Cardiac fibroblast (primary cell): ENCODE measurements at places on chromosomes 13 and 19.

DNA sequence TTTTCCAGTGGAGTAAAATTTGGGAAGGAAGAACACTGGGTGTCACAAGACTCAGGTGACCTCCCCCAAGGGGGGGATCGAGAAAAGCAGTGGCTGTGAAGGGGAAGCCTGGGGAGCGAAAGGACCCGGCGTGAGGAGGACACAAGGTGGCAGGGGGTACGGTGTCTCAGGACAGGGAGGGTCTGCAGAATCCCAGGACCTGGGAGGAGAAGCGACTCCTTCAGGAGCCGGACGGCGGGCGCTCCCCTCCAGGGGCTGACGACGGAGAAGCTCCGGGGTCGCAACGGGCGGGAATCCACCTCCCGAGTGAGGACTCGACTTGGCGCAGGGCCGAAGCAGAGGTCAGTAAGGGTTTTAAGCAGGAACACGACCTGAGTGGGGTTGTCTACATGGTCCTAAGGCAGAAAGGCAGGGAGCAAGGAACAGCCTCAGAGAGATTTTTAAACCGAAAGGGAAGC, 529 bp downstream of the ZNF836 start:
- no peak for DNase-seq

DNA sequence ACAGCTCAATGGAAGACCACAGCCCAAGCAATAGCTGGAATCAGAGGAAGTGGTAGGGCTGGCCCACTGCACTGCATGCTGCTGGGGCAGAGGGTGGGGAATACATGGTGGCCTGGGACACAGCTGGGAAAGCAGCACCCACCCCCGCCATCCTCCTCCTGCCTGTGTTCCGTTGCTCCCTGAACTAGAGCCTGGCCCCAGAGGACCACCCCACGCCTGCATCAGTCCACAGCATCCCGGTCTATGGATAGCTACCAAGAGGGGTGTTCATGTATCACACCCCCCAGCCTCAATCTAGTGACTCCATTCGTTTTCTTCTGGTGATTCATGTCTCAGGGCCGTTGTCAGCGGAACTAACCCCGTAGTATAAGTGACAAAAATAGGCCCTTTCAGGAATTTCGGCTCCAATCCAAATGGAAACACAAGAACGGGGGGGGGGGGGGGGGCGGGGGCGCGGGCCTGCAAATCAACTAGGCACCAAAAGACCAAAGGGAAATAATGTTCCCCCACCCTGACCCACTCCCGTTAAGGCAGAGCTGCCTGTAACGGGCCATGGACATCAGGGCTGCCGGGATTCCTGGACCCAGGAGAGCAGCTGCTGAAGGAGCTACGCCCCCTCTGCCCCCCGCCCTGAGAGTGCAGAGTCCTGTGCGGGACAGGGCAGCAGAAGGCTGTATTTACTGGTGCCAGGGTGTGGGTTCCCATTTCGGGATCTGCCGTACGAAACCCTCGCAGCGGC, 18.9 kb upstream of the EPHX3 start:
- DNase-seq, result peak; percentile 83

- no peak for DNase-seq
These were observed 12.3 kb downstream of the RUBCNL start for GRCh38 chr13:46374710-46375109.

DNA sequence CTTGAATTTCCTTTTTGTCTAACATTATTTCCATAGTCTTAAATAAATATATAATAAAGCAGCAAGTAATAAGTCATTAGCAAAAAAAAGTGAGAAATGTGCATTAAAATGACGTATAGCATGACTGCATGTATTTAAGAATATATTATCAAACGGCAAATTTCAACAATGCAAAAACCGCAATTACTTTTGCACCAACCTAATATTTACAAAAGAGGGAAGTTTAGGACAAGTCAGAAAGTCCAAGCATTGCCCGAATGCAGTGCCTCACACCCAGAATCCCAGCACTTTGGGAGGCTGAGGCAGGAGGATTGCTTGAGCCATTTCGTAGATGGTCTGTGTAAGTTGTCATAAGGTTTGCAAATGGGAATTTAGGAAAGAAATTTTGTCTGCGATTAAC, 10.2 kb upstream of the NAXD start:
- no peak for DNase-seq

- DNase-seq, result peak; percentile 73
These were observed 2.7 kb upstream of the C3 start for GRCh38 chr19:6723108-6723618.

GRCh38 chr13:97141564-97142005, 80.5 kb upstream of the MBNL2 start:
- DNase-seq, result peak; percentile 89

- DNase-seq, result no peak
These were observed 19.8 kb downstream of the STK24 start for GRCh38 chr13:98556968-98557631.

GRCh38 chr13:113176280-113176679, 17.8 kb downstream of the PROZ start:
- no peak for DNase-seq

DNA sequence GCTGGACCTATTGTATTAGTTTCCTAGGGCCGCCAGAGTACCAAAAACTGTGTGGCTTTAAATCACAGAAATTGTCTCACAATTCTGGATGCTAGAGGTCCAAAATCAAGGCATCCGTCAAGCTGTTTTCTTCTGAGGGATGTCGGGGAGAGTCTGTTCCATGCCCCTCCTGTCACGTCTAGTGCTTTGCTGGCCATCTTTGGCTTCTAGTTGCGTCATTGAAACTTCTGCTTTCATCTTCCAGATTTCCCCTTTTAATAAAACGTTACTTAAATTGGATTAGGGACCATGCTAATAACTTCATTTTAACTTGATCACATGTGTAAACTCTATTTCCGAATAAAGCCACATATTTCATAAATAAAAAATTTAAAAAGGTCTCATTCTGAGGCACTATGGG, 47.5 kb downstream of the TRPM4 start:
- DNase-seq, result no peak

GRCh38 chr13:84659359-84659661, 777.0 kb upstream of the SLITRK1 start:
- DNase-seq, result no peak

GRCh38 chr19:18794692-18795091, 3.6 kb upstream of the COMP start:
- DNase-seq, result no peak

GRCh38 chr19:17617807-17618192, 62.4 kb downstream of the COLGALT1 start:
- no peak for DNase-seq

DNA sequence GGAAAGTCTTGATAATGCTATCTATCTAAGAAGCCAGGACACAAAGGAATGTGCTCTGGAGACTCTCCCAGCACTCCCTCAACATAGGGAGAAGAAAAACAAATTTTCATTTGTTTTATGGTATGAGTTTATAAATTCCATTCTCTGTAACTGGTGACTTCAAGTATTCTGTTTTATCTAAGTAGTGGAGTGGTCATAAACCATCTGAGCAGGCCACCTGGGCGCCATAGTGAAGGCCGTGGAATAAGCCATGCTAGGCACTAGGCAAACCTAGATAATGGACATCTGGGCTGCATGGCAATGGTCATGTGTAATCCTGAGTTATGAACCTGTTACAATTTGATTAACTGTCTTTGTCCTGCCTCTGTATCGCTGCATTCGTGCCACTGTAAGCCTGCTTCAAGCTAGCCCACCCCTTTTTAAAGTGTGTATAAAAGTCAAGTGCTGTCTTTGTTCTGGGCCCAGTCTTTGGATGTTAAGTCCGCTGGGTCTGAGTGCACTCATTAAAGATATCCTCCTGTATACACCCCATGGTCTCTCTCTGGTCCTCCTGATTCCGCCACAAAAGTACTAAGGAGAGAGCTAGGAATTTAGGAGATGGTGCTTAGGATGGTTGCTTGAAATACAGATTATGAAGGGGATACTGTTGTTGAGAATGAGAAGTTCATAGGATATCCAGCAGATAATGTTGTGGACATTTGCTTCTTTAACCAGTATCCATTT, 13.2 kb downstream of the GTF2F2 start:
- DNase-seq, result no peak

DNA sequence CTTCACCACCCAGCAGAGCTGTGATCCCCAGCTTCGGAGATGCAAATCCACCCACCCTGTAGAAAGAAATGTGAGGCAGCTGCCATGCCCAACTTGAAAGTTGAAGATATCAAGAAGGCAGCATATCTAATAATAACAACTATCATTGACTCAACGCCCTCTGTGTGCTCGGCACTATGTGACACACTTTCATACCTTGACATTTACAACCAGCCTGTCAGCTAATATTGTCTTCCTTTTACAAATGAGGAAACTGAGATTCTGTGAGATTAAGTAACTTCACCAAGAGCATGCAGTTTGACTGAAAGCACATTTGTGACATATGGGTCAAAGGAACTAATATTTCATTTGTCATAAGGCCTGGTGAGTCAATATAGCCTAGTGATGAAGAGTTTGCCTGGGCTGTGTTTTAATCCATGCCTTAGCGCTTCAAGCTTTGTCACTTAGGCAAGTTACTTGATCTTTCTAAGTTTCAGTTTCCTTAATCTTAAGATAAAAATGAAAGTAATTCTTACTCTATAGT, 137.0 kb downstream of the FLT1 start:
- no peak for DNase-seq
